ENCODE measurements at places on chromosomes 11 and 22.
A peak's percentile ranks its signal among the peaks of the same experiment; 100 is the strongest.

DNA sequence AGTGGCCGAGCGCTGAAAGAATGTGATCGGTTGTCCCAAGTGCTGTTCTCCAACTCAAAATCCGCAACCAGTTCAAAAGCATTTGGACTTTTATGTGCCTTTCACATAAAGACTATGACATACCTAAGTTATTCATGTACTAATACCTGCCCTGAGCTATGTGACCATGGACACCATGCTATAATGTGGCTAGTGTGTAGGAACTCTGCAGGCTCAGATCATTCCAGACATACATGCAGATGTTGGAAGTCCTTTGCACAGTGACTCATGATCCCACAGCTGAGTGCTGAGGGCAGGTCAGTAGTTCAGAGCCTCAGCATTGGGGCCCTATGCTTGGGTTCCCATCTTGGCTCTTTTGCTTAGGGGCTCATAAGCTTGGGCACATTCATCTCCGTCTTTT is 95.4 kb downstream of the IGLL1 start:
- no peak for DNase-seq

GRCh38 chr11:131744847-131745246 is 374.4 kb downstream of the NTM start:
- no peak for DNase-seq

- no peak for DNase-seq
These were observed 43.1 kb downstream of the MTMR3 start for GRCh38 chr22:29926057-29926456.

DNA sequence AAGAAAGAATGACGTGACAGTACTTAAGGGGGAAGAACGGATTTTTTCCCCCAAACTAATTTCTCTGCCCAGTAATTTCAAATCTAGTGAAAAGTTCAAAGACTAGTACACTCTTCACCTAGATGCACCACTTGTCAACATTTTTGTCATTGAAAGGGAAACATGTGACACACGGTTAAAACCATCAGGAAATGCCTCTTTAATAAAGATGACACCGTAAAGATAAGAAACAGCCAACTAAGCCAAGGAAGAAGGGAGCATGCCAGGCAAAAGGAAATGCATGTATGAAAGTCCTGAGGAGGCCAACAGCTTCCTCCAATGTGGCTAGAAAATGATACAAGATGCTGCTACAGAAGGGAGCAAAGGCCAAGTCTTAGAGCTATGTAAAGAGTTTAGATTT is 49.4 kb downstream of the RSF1 start:
- DNase-seq, result no peak

GRCh38 chr11:13183094-13183825 is 94.3 kb upstream of the BMAL1 start:
- no peak for DNase-seq

- no peak for DNase-seq
These were observed 54.2 kb downstream of the EP300 start for GRCh38 chr22:41146573-41146972.

GRCh38 chr11:16867097-16867496 is 128.7 kb downstream of the C11orf58 start:
- no peak for DNase-seq

DNA sequence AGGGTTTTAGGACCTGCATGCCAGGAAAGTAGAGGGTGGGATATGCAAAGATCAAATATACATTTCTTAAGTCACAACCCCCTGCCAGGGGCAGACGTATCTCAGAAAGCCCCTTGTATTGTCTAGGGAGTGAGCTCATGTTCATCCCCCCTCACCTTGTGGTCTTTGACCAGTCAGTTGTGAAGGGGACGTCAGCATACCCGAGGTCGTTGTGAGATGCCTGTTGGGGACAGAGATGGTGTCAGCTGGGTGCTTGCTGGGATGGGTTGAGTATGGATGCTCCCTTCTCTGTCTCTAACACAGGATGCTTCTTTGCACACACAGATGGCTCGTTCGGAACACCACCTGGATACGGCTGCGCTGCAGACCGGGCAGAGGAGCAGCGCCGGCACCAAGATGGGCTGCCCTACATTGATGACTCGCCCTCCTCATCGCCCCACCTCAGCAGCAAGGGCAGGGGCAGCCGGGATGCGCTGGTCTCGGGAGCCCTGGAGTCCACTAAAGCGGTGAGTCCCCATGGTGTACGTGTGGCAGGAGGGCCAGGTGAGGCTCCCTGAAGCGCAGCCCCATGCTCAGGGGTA is 73.3 kb downstream of the BCR start:
- DNase-seq, result no peak

DNA sequence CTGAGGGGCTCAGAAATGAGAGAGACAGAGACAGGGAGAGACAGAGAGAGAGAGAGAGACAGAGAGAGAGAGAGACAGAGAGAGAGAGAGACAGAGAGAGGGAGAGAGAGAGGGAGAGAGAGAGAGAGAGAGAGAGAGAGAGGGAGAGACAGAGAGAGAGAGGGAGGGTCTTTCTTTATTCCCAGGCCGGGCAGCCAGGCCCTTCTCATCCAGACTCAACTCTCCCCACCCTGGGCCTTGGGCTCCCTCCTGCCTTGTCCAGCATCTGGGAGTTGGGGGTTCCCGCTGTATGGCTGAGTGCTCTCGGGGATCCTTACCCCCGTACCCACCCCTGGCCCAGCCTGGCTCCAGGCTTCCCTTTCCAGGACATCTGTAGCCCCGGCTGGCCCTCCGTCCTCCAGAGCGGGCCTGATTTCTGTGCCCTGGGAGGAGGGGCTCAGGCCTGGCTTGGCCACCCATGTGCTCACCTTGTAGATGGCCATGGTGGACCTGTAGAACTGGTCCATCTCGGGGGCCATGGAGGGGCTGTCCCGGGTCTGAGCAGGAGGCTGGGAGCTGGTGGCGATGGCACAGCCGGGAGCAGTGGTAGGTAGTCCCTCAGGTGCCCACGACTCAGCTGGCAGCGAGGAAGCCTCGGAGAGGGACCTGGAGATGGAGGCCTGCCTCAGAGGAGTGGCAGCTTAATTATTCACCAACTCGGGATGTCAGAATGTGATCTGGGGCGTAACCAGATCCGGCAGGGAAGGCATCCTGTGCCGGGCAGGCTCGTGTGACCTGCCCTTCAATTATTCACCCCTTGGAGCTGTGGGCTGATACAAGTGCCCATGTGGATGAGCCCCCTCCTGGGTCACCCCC is at the start of gene BAIAP2L2:
TSS of gene BAIAP2L2 (minus strand) at position 677 of the 855 bp plus-strand sequence. CDS start at position 518, 159 bp downstream.
- DNase-seq, result no peak

DNA sequence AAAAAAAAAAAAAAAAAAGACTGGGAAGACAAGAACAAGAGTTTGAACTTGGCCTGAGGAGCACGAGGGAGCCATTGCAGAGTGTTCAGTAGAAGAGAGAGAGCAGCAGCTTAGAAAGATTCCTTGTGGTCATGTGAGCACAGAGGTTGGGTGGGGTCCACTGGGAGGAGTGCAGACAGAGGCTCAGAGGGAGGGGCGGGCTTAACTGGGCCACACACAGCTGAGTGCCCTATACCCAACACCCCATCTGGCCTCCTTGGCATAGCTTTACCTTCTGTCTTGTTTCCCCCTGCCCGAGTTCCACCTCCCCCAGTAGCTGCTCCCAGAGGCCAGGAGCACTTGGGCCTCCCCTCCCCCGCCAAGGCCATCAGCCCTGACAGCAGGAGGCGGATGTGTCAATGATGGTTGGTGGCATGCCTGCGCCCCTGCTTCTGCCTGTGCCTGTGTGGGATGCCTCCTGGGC is 12.1 kb downstream of the C11orf86 start:
- DNase-seq, result peak; percentile 44

GRCh38 chr22:19933341-19934241 is 8.0 kb upstream of the COMT start:
- no peak for DNase-seq

- no peak for DNase-seq
These were observed 20.5 kb upstream of the MPPED1 start for GRCh38 chr22:43391306-43391705.

- peak; percentile 83 for DNase-seq
These were observed 14.7 kb downstream of the GGA1 start for GRCh38 chr22:37623075-37624016.

GRCh38 chr11:2287091-2287490 is 14.6 kb downstream of the C11orf21 start:
- peak; percentile 2 for DNase-seq

DNA sequence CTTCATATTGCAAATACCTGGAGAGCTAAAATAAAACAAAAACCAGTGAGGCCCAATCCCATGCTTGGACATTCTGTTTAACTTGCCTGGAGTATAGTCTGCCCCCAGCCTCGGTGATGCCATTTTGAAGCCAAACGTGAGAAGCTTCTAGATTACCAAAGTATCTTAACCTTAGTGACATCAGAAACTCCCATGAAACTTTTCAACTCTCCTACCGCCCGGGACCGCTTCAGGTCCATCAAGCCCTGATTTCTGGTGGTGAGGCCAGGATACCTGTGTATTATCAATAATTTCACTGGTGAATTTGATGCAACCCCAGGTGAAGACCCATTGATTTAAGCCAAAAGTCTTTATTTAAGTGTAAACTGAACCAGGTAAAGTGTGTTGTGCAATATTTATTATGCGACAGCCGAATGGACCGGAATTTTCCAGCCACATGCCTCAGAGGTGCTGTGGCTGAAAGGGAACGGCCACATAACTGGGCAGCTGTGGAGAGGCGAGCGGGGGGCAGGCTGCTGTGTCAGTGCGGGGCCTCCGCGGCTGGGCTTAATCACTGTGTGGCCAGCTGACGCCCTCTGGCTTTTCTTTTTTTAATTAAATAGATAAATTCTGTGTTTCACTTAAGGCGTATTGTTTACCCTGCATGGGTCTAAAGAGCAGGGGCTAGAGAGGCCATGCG is 385.5 kb upstream of the B3GAT1 start:
- DNase-seq, result no peak

GRCh38 chr11:2924381-2924780 is 4.8 kb downstream of the PHLDA2 start:
- DNase-seq, result peak; percentile 49

DNA sequence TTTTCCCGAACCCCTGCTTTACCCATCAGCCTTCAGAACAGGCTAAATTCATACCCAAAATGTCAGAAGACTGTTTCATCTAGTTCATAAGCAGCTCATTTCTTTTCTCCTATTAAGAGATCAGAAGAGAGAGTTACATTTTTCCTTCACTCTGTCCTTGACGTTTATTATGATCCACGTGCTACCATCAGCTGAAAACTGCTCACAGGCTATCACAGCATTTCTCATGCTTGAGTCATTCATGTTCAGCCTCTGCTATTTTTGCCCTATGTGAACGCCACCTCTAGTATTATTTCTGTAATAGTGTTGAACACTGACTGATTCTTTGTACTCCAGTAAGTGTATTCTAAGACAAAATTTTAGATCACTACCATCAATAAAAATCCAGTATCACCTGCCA is 51.9 kb downstream of the SLC1A2 start:
- DNase-seq, result no peak

DNA sequence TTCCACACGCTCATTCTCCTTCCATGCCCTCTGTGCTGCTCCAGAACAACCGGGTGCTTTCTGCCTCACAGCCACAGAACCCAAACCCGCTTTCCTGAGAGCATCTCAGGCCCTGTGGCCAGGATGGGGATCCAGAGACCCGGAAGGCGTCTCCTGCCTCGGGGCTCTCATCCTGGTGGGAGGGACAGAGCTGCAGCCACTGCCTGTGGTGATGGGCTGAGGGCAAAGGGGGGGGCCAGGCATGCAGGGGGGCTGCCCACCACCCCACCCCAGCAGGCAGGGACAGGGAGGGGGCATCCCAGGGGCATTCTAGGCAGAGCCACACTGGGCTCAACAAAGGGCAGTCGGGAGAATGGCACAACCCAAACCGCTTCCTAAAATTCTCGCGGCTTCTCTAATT is 41.4 kb downstream of the CERK start:
- DNase-seq, result no peak

DNA sequence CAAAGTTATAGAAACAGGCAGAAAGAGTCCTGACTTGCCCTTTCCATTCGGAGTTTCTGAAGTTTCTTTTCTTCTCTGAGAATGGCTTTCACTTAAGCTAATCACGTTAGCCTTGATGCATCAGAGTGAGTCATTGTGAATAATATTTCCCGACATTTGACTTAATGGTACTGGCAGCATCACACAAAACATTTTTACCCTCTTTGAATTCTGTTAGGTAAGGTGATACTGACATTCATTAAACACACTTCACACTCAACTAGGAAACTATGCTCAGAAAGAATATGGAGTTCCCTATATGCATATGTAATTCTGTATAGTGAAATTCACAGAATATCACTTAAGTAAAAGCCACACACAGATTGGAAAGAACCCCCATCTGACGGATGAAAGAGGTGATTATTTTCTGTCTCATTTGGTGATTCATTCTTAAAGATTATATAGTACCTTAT is 120.8 kb upstream of the ARHGAP20 start:
- DNase-seq, result no peak

- no peak for DNase-seq
These were observed 2.8 kb downstream of the EMID1 start for GRCh38 chr22:29208502-29208862.

DNA sequence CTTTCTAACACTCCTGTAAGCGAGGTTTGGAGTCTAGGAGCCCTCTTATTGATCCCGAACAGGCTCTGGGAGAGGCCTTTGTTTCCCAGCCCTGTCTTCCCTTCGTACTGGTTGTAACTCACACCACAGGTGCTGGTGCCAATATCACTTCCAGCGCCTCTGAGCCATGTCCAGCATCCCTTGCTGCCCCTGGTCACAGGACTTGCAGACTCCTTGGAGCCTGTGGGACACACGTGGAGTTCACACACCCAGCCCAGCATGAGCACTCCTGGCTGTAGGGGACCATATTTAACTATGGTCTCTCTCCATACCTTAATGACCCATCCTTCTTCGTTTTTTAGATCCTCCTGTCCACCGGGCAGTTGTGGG is 2.2 kb downstream of the ZBTB16 start:
- DNase-seq, result no peak

DNA sequence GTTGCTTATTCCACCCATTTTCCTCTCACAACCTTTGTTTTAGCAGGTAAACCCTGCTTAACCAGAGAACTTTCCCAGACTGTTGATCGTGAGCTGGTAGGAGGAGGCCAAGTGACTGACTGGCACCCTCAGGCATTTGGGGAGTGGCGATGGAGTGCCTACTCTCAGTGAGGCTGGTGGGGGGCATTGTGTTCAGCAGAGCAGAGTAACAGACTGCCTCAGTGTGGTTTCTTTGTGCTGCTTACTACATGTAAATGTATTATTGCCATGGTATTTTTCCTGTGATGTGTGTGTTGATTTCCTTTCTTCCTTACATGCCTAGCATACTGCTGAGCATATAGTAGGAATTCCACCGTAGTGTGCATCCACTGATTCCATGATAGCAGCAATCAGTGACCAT is 2.6 kb downstream of the MARK2 start:
- no peak for DNase-seq

GRCh38 chr11:134742224-134742612 is 330.2 kb upstream of the B3GAT1 start:
- no peak for DNase-seq

- no peak for DNase-seq
These were observed 6.7 kb downstream of the GNAZ start for GRCh38 chr22:23076896-23077572.

GRCh38 chr22:39489094-39490068 is 12.7 kb upstream of the MIEF1 start:
- no peak for DNase-seq
